ENCODE measurements at places on chromosomes 13 and 19. TPM values are rescaled to one million over a fixed set of nuclear protein-coding genes. Genes with fewer than 3 reads are reported as not detected.

DNA sequence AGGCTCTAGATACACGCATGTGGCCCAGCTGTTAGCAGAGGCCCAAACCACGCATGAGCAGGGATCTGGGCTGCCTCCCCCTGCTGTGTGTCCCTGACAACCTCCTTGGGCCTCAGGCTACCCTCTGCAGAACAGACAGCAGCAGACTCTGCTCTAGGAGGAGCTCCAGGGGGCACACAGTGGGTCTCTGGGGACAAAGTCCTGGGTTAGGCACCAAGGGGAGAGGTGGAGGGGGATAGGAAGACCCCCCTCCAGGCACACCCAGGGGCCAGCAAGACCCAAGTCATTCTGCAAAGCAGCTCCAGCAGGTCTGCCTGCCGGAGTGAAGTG, 8.0 kb downstream of the TINCR start:
- H3K4me3 ChIP-seq, result no peak overlapping the region
- no peak for DNase-seq
- H3K27ac ChIP-seq, result no peak overlapping the region
- no peaks in the 10 kb centered on the region for H3K4me1 ChIP-seq

- no peak overlapping the region for H3K4me3 ChIP-seq
- peak overlapping the region; percentile 7 for H3K27ac ChIP-seq
- H3K36me3 ChIP-seq, result peaks cover 13% of the 10 kb centered on the region
Measured at GRCh38 chr19:43564800-43565199, 10.5 kb downstream of the XRCC1 start.

- H3K27me3 ChIP-seq, result no peaks in the 10 kb centered on the region
- no peak overlapping the region for H3K27ac ChIP-seq
- peaks cover 25% of the 10 kb centered on the region for H3K36me3 ChIP-seq
- no peak overlapping the region for H3K4me3 ChIP-seq
- DNase-seq, result no peak
Measured at GRCh38 chr13:112836940-112837339, 132.1 kb upstream of the MCF2L start.

DNA sequence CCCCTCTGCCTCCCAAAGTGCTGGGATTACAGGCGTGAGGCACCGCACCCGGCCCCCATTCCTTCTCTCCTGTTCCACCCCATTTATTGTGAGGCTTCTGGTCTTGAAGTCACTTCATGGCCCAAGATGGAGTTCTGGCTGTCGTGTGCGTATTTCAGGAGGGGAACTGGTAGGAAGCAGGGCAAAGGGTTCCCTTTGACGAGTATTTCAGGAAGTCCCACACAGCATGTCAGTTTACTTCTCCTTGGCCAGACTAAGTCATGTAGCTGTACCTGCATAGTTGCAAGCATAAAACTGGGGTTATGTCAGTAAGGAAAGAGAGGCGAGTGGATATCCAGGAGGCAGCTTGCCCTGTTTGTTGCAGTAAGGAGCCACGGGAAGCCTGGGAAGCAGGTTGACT, 10.1 kb downstream of the WDR62 start:
- H3K27ac ChIP-seq, result no peak overlapping the region
- H3K4me1 ChIP-seq, result no peaks in the 10 kb centered on the region
- DNase-seq, result no peak
- H3K4me3 ChIP-seq, result no peak overlapping the region
- H3K27me3 ChIP-seq, result no peaks in the 10 kb centered on the region

- no peak for DNase-seq
- peak overlapping the region; percentile 87 for H3K27ac ChIP-seq
- H3K27me3 ChIP-seq, result no peaks in the 10 kb centered on the region
Measured at GRCh38 chr19:17419154-17419620, 660 bp upstream of the MVB12A start.

DNA sequence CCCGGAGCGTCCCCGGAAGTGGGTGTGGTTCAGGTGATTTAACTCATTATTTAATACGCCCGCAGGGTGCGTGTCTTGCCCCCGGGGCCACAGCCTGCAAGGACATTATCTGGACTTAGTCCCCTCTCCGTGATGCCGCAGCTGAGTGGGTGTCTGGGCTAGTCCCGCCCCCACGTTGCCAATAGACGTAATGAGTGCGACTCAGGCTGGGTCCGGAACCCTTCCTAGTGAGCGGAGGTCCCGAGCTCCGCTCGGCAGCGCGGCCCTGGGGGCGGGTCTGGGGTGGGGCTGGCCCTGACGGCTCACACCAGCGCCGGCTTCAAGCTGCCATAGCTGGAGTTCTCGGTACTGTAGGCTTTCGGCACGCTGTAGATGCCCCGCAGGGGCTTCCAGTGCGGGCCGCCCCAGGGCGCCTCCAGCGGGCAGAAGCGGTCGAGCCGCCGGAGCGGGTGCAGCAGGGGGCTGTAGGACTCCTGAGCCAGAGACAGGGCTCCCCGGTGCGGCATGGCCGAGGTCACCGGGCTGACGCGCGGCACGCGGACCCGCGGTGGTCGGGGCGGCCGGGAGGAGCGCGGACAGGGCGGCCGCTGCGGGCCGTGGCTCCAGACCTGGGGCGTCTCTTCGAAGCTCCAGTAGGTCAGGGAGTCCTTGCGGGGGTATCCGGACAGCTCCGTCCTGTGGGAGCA, 918 bp upstream of the LHB start:
- DNase-seq, result peak; percentile 64
- peaks cover 27% of the 10 kb centered on the region for H3K4me1 ChIP-seq
- H3K36me3 ChIP-seq, result peaks cover 3% of the 10 kb centered on the region
- H3K4me3 ChIP-seq, result peak overlapping the region; percentile 74

GRCh38 chr13:83877651-83878355, 4.5 kb downstream of the SLITRK1 start:
- H3K27me3 ChIP-seq, result peaks cover 49% of the 10 kb centered on the region
- no peaks in the 10 kb centered on the region for H3K36me3 ChIP-seq

DNA sequence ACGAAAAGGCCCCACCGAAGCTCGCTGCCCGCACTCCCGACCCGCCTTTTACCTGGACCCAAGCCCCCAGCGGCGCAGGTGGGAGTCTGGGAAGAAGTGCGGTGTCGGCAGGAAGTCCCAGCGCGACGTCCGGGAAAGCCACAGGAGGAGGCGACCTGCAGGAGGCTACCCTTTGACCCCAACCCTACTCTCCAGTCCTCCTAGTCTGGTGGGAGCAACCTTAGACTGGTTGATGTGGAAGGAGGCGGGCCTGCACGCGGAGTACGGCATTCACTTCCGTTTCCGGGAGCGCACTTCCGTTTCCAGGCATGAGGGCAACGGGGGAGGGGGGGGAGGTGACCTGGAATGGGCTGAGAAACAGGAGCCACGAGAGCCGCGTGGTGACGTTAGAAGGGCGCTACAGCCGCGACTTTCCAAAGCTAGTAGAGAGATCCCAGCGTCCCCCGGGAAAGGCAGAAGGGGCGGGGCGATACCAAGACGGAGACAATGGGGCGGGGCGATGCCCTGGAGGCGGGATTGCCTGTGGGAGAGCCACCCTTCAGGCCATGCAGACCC, 28.5 kb downstream of the ZNF266 start:
- peaks cover 46% of the 10 kb centered on the region for H3K36me3 ChIP-seq
- H3K4me1 ChIP-seq, result peaks cover 11% of the 10 kb centered on the region
- H3K27ac ChIP-seq, result peak overlapping the region; percentile 65
- H3K27me3 ChIP-seq, result no peaks in the 10 kb centered on the region
- DNase-seq, result peak; percentile 77
- peak overlapping the region; percentile 72 for H3K4me3 ChIP-seq

DNA sequence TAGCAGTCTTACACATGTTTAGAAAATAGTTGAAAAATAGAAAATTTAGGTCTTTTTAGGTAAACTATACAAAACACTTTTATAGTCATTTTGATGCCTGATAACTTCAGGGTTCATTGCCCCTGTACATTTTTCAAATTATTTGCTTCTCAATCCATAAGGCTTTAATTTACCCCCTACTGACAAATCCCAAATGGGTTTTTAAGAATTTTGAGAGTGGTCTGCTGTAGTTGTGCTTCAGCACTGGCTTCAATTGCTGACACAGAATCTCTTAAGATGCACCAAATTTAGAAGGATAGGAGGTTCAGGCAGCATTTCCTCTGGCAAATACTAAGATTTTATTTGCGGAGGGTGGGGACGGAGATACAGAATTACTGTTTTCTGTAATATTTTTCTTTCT, 89.4 kb downstream of the PCCA start:
- no peak overlapping the region for H3K4me3 ChIP-seq
- peaks cover 11% of the 10 kb centered on the region for H3K4me1 ChIP-seq
- H3K27me3 ChIP-seq, result no peaks in the 10 kb centered on the region
- H3K36me3 ChIP-seq, result peaks cover 5% of the 10 kb centered on the region
- DNase-seq, result no peak
- no peak overlapping the region for H3K27ac ChIP-seq

DNA sequence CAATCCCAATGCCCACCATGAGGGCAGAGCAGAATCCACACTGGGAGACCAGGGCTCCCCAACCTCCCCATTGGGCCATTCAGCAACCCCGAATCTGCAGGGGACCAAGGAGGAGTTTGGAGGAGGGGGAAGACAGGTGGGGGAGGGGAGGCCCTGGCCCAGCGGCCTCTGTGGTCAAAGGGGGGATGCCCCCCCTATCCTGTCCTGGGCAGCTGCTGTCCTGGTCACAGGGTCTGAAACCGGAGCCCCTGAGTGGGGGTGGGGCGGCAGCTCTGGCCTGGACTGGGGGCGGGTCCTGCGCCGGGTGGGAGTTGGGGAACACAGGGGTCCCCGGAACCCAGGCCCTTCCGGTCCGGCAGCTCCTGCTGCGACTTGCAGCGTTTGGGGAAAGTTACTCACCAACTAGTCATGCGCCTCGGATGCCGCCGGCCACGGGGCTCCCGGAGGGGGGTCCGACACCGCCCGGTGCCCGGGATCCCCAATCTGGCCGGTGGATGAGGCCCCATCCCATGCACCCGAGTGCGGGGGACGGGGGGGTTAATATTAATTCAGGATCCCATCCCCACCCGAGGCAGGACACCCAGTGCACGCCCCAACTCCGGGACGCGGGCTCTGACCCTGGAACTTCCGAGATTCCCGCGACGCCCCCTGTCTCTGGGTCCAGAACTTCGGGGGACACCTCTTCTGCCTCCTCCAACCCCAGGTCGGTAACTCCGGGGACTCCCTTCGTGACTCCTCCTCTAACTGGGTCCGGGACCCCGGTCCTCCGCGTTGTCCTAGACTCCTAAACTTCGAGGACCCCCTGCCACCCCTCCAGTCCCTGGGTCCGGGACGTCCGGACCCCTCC, 872 bp downstream of the HOMER3 start:
- H3K36me3 ChIP-seq, result no peaks in the 10 kb centered on the region
- peak overlapping the region; percentile 40 for H3K4me3 ChIP-seq
- H3K27ac ChIP-seq, result no peak overlapping the region

DNA sequence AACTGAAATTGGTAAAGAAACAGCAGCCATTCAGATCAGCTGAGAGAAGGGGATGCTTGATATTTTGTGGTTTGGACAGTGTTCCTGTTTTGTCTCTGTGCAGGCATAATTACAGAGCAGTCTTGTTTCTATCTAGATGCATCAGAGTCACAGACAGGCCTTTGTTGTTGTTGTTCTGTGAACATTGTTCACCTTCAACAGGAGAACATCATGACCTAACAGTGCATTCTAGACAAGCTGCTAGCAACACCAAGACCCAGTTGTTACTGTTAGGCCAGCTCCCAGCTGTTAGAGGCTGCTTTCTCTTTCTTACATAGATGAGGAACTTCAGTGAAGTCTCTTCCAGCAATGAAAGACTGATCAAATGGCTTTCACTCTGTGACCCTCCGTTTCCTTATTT, 8.5 kb upstream of the LSR start:
- H3K36me3 ChIP-seq, result peaks cover 4% of the 10 kb centered on the region
- no peak overlapping the region for H3K4me3 ChIP-seq
- peak overlapping the region; percentile 44 for H3K27ac ChIP-seq
- H3K4me1 ChIP-seq, result peaks cover 20% of the 10 kb centered on the region
- peak; percentile 4 for DNase-seq

DNA sequence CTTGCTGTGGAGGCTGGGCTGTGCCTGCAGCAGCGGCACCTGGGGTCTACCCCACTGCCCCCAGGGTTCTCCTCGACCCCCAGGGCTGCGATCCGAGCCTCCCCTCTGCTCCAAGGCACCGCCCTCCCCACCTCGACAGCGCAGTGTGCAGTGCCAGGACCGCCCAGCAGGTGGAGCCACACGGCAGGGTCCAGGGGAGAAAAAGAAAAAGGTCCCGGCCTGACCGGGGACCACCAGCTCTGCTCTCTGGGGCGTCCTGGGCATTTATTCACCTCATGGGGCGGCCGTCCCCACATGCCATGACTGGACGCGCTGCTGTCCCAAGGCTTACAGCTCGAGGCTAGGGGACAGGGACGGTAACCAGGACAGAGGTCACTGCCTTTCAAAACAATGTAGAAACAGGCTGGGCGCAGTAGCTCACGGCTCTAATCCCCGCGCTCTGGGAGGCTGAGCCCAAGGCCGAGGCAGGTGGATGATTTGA, 10.6 kb downstream of the REXO1 start:
- H3K27me3 ChIP-seq, result no peaks in the 10 kb centered on the region
- DNase-seq, result peak; percentile 71
- no peak overlapping the region for H3K4me3 ChIP-seq
- H3K4me1 ChIP-seq, result peaks cover 35% of the 10 kb centered on the region

DNA sequence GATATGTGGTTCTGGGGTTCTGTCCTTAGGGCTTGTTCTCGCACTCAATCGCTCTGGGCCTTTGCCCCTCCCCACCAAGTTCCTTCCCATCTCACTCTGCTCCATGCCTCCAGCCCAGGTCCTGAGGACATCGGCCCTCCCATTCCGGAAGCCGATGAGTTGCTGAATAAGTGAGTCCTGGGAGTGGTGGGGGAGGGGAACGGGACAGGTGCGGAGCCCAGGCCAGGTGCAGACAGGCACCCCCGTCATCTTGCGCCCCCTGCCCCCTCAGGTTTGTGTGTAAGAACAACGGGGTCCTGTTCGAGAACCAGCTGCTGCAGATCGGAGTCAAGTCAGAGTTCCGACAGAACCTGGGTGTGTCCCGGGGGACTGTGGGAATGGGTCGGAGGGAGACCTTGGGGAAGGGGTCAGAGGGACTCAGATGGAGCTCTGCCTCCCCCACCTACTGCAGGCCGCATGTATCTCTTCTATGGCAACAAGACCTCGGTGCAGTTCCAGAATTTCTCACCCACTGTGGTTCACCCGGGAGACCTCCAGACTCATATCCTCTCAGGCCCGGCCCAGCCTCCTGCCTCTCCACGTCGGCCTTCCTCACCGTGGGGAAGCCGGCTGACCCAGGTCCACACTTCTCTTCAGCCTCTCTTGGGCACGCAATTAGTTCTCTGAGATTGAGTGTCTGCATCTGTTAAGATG, 10.1 kb downstream of the FUZ start:
- peaks cover 20% of the 10 kb centered on the region for H3K36me3 ChIP-seq
- no peak for DNase-seq
- H3K4me3 ChIP-seq, result no peak overlapping the region
- peaks cover 6% of the 10 kb centered on the region for H3K4me1 ChIP-seq
- H3K27ac ChIP-seq, result no peak overlapping the region

GRCh38 chr13:95677564-95678266, 776 bp downstream of the DNAJC3 start:
- DNase-seq, result peak; percentile 26
- peaks cover 18% of the 10 kb centered on the region for H3K36me3 ChIP-seq
- no peaks in the 10 kb centered on the region for H3K27me3 ChIP-seq
- peaks cover 60% of the 10 kb centered on the region for H3K4me1 ChIP-seq

The PSG5 gene
- not detected for total RNA-seq

The KIR3DL2 gene
- total RNA-seq, result not detected

The ZNF850 gene
- 11.2 TPM for total RNA-seq

The TMEM145 gene
- not detected for total RNA-seq

The PBX4 gene
- 13.5 TPM for total RNA-seq

The FUT3 gene
- total RNA-seq, result not detected

The OR10H2 gene
- not detected for total RNA-seq
